Dermis lymphatic vessel endothelial cell (primary cell): ENCODE measurements at places on chromosomes 4 and X. TPM values are rescaled to one million over a fixed set of nuclear protein-coding genes. Genes with fewer than 3 reads are reported as not detected.

PGRMC2 gene
- 13.1 and 26.8 TPM in 2 replicates for total RNA-seq

XKRX gene
- total RNA-seq: not detected in 2 replicates

OPRPN gene
- not detected in 2 replicates for total RNA-seq

HTN1 gene
- not detected in 2 replicates for total RNA-seq

LEF1 gene
- total RNA-seq: 0.17 and 0.22 TPM in 2 replicates

MAGEE1 gene
- 0.33 and 0.60 TPM in 2 replicates for total RNA-seq

UBA6 gene
- 84.8 and 129 TPM in 2 replicates for total RNA-seq

CFAP99 gene
- total RNA-seq: not detected in 2 replicates

CENPVL1 gene
- total RNA-seq: not detected in 2 replicates

BEX5 gene
- 0.11 and 1.7 TPM in 2 replicates for total RNA-seq

HPGD gene
- not detected in 2 replicates for total RNA-seq
